ENCODE measurements at places on chromosomes 13 and 19. TPM values are rescaled to one million over a fixed set of nuclear protein-coding genes. Genes with fewer than 3 reads are reported as not detected.

Gene AP1M2
- total RNA-seq: 0.87 TPM

Gene UBL3
- 38.6 TPM for total RNA-seq

Gene SLITRK6
- total RNA-seq: 0.22 TPM

Gene KLC3
- total RNA-seq: not detected

Gene ASF1B
- 24.0 TPM for total RNA-seq

Gene GFY
- total RNA-seq: 0.11 TPM

Gene MRI1
- total RNA-seq: 30.6 TPM

Gene IL11
- total RNA-seq: 6.9 TPM

Gene IGFL1
- not detected for total RNA-seq

Gene RASA3
- 23.9 TPM for total RNA-seq

Gene RNF113B
- not detected for total RNA-seq

Gene ZNF880
- 28.4 TPM for total RNA-seq

Gene CEACAM16
- not detected for total RNA-seq

Gene KRTDAP
- not detected for total RNA-seq

Gene PPP1R13L
- total RNA-seq: 3.3 TPM

Gene GIPC3
- total RNA-seq: under 0.01 TPM

Gene DACT3
- 6.2 TPM for total RNA-seq

Gene C13orf42
- total RNA-seq: not detected

Gene KIR2DL1
- total RNA-seq: not detected

Gene TMPRSS9
- not detected for total RNA-seq

Gene DMPK
- 21.7 TPM for total RNA-seq

Gene ACP5
- total RNA-seq: 9.9 TPM

Gene SIX5
- total RNA-seq: 7.0 TPM

Gene ZNF787
- 30.2 TPM for total RNA-seq

Gene PSPN
- total RNA-seq: 0.87 TPM

Gene PBX4
- total RNA-seq: 1.9 TPM

Gene LRRC63
- total RNA-seq: 0.22 TPM

Gene SIGLEC9
- total RNA-seq: 0.44 TPM

Gene IGSF23
- not detected for total RNA-seq

Gene ATP1A3
- total RNA-seq: 0.37 TPM

Gene CEACAM20
- total RNA-seq: not detected

Gene ZNRF4
- total RNA-seq: not detected

Gene DENND1C
- total RNA-seq: not detected

Gene ATXN8OS
- not detected for total RNA-seq

Gene FXYD1
- 0.33 TPM for total RNA-seq

Gene MYH14
- total RNA-seq: not detected
